ENCODE measurements at places on chromosomes 13 and 19.

DNA sequence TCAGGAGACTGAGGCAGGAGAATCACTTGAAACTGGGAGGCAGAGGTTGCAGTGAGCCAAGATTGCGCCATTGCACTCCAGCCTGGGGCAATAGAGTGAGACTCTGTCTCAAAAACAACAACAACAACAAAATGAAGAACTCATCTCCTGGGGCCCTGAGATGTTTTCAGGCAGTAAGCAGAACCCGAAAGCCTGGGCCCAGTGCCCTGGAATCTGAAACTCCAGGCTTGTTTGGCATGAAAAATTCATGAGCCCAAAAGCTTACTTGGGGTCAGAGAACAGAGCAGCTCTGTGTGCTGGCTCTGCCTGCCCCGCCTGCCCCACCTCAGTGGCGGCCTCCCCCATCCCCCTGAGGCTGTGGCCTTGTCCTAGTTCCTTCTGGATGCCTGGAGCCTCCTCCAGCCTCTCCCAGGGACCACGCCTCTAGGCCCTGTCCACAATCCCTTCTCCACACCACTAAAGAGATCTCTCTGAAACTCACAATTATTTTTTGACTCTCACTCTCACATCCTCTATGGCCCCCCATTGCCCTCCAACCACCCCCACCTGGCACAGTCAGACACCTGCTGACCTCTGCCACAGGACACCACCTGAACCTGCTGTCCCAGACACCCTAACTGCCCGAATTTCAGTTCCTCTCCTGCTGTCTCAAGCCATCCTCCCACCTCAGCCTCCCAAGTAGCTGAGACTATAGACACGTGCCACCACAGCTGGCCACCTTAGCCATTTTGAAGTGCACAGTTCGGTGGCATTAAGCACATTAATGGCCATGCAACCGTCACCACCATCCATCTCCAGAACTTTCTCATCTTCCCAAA is 6.9 kb upstream of the AP1M2 start:
- DNase-seq, result no peak

- DNase-seq, result no peak
These were observed 5.7 kb upstream of the ZC3H13 start for GRCh38 chr13:46058268-46058667.

- no peak for DNase-seq
These were observed 1284.2 kb downstream of the EFNB2 start for GRCh38 chr13:105251293-105251692.

GRCh38 chr19:29105629-29106292 is 107.2 kb downstream of the UQCRFS1 start:
- DNase-seq, result no peak

- DNase-seq, result no peak
These were observed 8.8 kb downstream of the TPT1 start for GRCh38 chr13:45332036-45332830.

GRCh38 chr13:110524541-110525257 is 36.8 kb downstream of the RAB20 start:
- no peak for DNase-seq

GRCh38 chr19:57075801-57076492 is 43.8 kb upstream of the USP29 start:
- no peak for DNase-seq

- no peak for DNase-seq
These were observed 236.8 kb upstream of the SERP2 start for GRCh38 chr13:44136696-44137268.

GRCh38 chr13:91513790-91514189 is 115.4 kb downstream of the GPC5 start:
- no peak for DNase-seq

GRCh38 chr19:35442091-35442490 is 6.0 kb upstream of the FFAR2 start:
- no peak for DNase-seq

- DNase-seq, result no peak
These were observed 126.4 kb upstream of the SLC10A2 start for GRCh38 chr13:103192511-103193135.

- DNase-seq, result peak; percentile 93
These were observed 3.2 kb downstream of the CCDC194 start for GRCh38 chr19:17390665-17391370.

DNA sequence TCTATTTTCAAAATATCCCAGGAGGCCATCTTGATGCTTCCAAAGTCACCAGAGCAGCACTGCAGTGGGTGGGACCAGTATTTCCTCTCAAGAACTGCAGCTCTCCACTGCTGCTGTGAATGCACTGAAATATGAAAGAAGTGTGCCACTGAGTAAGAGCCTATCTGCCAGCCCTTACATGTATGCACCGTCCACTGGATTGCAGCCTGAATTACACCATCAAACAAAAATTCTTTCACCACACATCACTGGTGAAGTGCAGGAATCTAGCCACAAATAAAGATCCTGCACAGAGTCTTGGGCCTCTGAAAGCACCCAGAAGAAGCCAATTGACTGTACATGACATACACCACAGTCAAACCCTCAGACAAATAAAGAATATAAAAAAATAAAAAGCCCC is 249.0 kb downstream of the LHFPL6 start:
- DNase-seq, result no peak

- DNase-seq, result peak; percentile 76
These were observed 108.6 kb upstream of the DOCK9 start for GRCh38 chr13:99086267-99087097.

Measured in coronary artery (tissue), 2 donors.